ENCODE measurements at places on chromosomes 16 and 17. TPM values are rescaled to one million over a fixed set of nuclear protein-coding genes. Genes with fewer than 3 reads are reported as not detected.
A peak's percentile ranks its signal among the peaks of the same experiment; 100 is the strongest.

- no peak for DNase-seq
These were observed 17.0 kb downstream of the CLUH start for GRCh38 chr17:2694381-2695242.

DNA sequence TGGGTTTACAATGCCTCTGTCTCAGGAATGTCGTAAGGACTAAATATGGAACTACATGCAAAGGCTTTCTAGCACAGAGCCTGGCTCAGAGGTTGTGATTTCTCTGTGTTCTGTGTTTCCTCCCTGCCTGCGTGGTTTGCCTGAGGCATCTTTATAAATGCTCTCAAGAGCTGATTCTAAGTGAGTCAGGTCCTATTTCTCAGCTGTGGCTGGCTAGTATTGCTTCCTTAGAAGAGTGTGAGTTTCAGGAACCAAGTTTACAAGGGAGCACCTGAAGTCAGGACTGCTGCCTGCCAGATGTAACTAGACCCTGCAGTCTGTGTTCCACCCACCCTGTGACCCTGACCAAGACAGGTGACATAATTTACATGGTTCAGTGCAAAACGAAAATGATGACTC is 8.0 kb upstream of the CCL1 start:
- no peak for DNase-seq

DNA sequence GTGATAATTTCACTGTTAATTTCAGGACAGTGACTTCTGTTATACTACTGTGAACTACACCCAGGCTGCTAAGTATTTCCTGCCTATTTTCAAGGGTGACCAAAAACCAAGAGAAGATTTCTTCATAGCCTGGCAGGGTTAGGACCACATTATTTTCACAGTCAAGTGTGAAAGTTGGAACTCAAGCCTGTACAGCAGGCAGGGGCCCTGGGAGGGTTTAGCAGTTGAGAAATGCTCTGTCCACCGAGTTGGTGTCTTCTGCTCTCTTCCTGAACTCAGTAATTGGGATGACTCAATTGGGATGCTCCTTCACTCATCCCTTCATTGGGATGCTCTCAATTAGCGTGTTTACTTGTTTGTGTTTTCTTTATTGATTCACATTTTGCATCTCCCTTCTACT is 347.3 kb upstream of the CDH11 start:
- DNase-seq: no peak

DNA sequence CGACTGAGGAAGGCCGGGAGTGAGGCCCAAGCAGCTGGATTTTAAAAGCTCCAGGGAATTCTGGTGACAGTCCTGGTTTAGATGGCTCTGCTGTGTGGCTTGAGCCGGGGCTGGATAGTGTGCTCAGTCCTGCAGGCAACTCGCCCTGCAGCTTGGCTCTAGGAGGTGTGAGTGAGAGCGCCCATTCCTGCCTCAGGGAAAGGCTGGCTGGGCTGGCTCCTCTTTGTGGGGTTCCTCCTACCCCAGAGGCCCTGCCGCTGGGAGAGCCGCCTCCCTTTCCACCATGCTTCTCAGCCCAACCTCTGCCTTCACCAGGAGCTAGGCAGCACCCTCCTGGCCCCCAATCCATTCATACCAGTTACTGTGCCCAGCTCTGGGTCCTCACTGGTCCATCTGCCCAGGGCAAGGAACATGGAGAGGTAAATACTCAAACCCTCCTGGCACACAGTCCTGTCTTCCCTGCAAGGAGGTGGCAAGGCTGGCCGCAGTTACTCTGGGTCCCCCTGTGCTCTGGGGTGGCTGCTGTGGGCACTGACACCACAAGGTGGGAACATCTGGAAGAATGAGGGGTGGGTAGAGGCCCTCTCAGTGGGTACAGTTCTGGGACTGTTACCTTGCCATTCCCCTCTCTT is 47.1 kb downstream of the VAC14 start:
- no peak for DNase-seq

- no peak for DNase-seq
These were observed 3.6 kb upstream of the UBE2I start for GRCh38 chr16:1305823-1306222.

GRCh38 chr17:75828076-75828400 is 16.2 kb downstream of the UNC13D start:
- no peak for DNase-seq

DNA sequence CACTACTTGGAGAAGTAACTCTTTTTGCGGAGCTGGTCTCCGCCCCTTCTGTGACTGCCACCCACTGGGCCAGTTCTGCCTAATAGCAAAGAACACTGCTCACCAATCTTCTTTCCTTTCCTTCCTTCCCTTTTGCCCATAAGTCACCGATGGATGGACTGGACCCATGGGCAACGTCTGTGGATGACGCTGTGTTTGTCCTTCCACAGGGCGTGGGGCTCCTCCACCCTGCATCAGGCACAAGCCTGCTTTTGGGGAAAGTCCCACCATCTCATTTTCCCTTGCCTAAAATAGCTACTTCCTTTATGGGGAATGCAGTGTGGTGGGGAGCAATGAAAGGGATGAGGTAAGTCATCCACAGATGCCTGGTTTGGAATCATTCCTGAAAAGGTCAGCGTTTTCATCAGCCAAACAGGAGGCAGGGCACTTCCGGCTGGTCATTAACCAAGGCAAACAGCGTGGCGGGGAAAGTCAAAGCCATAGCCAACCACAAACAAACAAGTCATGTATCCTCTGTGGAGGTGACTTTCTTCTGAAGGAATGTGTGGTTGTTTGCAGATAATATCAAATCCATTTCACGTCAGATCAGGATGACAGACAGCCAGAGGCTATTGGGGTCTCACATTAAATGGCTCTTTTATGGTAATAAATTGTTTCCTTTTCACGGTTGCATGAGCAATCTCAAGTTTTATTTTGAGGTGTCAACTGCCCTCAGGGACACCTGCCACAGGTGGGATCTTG is 30.7 kb upstream of the MED9 start:
- peak; percentile 41 for DNase-seq

DNA sequence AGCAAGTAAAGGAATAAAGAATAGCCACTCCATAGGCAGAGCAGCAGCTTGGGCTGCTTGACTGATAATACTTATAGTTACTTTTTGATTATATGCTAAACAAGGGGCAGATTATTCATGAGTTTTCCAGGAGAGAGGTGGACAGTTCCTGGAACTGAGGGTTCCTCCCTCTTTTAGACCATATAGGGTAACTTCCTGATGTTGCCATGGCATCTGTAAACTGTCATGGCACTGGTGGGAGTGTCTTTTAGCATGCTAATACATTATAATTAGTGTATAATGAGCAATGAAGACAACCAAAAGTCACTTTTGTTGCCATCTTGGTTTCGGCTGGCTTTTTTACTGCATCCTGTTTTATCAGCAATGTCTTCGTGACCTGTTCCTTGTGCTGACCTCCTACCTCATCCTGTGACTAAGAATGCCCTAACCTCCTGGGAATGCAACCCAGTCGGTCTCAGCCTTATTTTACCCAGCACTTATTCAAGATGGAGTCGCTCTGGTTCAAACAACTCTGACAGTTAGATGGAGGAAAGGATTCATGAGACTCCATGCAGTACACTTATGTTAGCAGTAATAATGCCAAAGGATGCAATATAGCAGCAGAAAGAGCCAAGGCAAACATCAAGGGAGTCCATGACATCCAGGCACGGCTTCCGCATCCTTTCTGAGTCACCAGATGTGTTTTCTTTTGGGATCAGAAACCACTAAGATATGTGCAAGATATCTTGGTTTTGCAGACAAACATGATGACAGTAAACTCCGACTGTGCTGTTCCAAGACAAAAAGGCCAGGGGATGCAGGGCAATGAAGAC is 55.8 kb upstream of the B4GALNT2 start:
- DNase-seq: no peak

DNA sequence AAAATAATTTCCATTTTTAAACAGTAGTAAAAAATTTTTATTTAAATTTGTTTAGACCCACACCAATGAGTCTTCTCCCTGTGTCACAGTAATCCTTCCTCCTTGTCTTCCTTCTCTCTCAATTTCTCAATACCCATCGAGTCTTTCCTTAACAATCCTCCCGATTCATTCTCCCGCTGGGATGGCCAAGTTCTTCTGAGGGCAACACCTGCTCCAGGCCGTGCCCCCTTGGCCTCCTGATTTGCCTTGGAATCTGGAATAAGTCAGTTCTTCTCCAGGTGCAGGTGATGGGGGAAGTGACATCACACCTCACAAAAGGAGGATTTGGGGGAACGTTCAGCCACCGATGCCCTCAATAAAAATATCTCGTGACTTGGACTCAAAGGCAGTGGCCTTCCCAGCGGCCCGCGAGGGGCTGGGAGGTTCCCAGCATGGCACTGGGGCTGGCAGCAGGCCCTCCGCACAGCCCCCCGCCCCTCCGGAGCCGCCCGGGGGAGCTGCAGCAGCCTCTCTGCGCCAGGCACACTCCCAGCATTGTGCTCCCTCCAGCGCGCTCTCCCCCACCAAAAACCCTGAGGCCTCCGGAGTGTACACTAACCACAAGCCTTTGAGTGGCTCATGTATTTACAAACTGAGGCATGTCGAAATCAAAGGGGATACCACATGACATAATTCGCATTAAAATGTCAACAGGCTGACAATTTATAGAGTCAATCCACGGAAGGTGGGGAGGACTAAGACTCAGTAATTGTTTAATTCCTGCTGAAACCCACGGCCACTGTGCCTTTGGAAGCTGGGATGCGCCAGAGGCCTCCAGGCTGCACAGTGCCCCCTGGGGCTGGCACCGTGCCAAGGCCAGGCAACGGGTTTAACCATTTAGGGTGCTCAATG is 120.5 kb downstream of the ZFHX3 start:
- no peak for DNase-seq

DNA sequence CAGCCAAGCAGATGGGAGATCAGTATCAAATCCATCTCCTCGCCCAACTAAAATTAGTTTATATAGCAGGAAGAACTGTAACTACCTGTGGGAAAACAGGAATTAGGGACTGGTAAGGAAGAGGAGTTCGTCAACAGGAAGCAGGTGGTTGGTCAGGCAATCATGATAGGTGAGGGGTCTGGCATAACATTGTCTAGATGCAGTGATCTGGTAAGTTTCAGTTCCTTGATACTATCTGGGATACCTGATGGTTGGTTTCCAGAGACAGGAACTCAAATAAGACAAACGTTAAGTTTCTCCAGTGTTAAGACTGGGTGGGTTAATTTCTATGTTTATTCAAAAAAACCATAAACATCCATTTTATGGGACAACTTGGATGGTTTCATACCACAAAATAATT is 53.8 kb downstream of the CEP112 start:
- DNase-seq: no peak

DNA sequence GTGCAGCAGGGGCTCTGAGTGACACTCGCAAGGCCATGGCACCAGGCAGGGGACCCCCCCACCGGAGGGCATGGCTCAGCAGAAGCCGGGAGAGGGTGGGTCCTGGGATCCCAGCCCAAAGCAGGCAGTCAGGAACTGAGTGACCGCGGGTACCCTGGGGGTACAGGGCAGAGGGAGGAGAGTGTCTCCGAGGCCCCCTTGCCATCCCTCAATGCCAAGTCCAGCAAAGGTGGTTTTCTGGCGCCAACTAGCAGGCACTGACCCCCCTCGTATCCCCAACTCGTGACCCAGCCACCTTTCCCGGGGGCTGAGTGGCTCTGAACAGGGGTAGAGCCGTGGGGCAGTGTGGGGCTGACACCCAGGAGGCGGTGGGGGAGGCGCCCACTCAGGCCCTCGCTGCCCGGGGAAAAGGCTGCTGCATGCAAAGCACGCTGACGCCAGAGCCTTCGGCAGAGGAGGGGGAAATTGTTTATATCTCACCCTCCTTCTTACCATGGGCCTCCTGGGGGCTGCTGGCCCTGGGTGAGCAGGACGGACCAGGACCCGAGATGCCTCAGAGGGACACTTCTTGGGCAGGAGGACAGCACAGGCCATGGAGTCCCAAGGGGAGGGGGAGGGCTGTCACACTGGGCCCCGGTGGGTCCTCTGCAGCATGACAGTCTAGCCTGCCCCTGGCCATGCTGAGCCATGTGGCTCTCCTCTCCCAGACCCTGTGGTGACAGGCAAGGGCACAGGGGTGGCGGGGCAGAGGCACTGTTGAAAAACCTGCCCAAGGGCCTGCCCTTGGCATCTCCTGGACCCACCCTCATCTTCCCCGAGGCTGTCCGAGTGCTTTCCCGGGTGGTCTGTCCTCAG is 14.6 kb upstream of the ENPP7 start:
- DNase-seq: no peak

DNA sequence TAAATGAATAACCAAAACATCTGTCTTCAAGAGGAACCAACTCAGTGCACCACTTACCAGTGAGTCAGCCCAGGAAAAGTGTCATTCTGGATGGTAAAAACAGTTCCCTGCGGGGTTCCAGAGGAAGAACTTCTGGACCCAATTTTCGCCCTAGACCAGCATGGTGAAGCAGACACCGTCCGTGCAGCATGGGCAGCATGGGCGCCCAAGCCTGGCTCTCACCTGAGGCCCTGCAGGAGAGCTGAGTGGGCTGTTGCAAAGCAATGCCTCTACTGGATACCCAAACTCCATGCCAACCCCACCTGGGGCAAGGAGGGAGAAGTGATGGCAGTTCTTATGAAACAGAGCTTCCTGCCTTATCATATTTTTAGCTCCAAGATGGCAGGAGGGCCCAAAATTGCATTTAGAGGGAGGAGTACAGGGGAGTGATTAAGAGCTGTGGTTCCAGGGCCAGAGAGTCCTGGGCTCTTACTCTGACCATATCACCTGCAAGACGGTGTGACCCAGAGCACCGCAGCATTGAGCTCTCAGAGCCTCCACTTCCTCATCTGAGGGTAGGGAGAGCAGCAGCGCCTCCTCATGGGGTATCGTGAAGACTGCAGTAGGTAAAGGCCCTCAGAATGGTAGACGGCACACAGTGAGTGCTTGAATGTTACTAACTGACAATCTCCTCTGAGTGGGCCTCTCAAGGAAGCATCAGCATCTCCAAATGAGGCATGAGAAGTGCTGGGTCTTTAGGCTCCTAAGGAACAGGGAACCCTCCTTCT is 16.6 kb upstream of the INPP5K start:
- DNase-seq: peak; percentile 27

TBC1D3D gene
- polyA plus RNA-seq: 0.76 TPM

PAGR1 gene
- polyA plus RNA-seq: 30.2 TPM

CARD14 gene
- polyA plus RNA-seq: 0.39 TPM

ZNF500 gene
- 12.3 TPM for polyA plus RNA-seq
